ENCODE measurements at places on chromosomes 13 and 19.

DNA sequence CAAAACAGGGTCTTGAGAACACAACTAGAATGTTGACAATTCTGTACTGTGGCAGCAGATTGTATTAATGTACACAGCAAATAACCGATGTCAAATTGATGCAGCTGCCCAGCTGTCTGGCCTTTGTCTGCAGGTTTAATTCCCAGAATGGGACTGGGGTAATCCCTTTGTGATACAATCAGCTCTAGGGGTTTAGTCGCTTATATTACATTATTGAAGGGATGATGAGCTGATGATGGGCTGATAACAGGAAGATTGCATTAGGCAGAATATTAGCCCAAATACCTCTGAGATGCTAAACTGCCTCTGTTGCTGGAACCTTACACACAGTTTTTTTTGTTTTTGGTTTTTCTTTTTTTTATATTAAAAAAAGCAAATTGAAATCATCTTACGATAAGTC is 265.0 kb downstream of the RBM26 start:
- no peak for DNase-seq

DNA sequence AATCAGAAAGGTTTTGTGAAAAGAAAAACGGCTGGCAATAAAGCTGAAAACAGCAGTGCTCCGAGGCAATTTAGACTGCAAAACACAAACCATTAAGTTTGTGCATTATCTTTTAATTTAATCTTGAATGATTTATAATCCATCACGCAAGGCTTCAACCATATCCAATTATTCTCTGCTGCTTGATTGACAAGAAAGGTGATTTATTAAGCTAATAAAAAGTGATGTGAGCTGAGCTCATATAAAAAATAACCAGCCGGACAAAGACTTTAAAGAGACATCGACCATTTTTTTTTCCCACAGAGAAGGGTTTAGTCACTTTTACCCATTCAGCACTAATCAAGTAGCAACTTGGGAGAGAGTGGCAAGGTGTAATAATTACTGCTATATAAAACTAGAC is 33.6 kb downstream of the TSHZ3 start:
- no peak for DNase-seq

DNA sequence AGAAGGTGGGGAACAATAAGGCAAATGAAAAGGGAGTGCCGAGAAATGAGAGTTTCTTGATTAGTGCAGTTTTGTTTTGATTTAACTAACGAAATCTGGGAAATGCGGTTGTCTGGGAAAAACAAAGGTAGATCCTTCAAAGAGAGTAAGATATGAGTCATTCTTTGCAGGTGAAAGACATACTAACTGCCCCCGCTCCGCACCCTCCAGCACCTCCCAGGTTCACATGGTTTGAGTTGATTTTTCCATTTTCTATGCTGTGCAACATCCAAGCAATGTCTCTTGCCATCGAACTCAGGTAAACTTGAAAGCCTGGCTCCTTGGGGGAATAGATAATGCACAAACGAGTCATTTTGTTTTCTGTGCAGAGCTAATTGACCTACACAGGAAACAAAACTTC is 84.1 kb upstream of the KLF12 start:
- DNase-seq: no peak

- DNase-seq: no peak
Measured at GRCh38 chr13:51044023-51044665, 66.9 kb downstream of the C13orf42 start.

DNA sequence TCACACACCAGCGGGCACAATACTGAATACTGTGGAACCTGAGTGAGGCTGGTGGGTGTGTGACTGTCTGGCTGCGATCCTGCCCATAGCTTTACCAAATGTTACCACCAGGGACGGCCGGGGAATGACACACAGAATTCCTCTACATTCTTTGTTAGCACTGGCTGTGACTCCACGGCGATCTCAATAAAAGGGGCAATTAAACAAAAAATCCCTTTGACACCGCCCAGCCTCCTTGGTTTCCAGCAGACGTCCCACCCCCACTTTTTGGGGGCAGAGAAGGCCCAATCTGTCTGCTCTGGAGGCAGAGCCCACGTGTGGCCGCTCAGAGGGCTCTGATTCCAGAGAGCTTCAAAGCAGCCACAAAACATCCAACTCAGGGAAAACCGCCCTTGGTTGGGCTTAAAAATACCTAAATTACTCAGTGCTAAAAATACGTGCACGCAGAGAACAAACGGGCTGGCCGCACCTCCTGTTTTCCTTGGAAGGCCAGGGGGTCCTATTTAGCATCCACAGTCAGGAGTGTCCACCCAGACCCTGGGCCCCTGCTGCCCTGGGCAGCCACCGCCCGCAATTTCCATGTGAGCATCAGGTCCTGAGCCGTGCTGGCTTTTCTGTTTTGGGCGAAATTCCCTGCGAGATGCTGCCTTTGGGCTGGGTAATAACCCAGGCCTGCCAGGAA is 47.8 kb downstream of the GADD45B start:
- DNase-seq: no peak

DNA sequence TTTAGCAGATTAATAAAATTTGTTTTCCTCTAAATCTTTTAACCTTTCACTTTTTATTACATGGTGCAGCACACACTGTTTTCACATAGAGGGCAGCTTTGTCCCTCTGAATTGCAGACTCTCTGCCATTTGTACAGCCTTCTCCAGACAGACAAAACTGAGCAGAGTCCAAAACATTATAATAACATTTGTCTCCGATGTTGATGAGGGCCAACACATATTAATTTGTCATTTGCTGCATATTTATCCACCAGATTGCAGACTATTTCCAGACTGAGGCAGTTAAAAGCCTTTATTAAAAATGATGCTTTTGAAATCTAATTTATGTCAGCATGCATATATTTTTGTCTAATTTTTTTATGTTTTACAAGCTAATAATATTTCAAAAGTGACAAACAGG is 1251.9 kb upstream of the SLC10A2 start:
- DNase-seq: no peak

- no peak for DNase-seq
Measured at GRCh38 chr13:106528718-106529414, 6.6 kb downstream of the EFNB2 start.

DNA sequence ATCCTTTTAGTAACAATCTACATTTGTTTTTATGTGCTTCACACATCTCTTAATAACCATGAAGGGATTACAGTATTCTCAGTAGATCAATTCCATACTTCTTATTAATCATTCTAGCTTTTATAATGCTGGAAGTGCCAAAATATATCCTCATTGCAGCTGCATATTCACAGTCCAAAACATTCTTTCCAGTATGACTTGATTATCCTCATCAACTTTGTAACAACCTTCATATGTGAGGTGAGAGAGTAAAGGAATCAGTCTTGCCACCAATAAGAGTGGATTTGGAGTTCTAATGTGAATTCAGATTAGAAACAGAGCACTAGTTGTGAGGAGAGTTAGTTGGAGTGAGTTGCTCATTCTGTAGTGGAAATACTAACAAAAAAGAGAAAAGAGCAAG is 208.0 kb upstream of the SPRY2 start:
- no peak for DNase-seq

DNA sequence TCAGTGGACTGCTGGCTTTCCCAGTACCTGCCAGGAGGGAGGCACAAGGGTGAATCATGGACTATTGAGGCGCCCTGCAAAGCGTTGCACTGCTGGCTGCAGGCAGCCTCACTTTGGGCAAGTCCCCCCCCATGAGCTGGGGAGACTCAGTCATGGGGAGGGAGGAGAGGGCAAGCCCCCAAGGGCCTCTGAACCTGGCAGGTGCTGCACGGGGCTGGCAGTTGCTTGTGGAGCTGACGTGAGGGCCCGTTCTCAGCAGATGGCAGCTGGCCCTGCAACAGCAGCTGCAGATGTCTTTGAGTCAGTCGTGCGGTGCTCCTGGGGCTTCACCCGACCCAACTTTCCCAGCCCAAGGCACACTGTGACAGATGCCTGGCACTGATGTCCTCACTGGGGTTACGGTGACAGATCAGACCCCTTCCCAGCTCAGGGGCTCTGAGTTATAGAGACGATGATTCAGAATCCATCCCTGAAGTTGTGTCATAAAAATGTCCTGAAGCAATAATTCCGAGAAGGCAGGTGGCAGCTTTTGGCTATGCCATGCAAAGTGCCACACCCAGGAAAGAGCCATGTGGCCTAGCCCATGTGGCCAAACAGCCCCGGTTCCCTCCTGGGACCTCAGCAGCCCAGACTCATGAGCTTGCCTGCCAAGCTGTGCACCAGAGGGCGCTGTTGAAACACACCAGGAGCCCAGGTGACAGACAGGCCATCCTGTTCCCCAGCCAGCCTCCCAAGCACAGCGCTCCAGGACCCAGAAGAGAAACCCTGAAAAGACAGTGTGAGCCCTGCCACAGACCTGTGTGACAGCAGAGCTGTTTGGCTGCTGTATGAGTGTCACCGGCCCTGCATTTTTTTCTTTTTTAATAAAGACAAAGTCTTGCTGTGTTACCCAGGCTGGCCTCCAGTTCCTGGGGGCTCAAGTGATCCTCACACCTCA is 53.6 kb upstream of the LDLR start:
- peak; percentile 96 for DNase-seq

DNA sequence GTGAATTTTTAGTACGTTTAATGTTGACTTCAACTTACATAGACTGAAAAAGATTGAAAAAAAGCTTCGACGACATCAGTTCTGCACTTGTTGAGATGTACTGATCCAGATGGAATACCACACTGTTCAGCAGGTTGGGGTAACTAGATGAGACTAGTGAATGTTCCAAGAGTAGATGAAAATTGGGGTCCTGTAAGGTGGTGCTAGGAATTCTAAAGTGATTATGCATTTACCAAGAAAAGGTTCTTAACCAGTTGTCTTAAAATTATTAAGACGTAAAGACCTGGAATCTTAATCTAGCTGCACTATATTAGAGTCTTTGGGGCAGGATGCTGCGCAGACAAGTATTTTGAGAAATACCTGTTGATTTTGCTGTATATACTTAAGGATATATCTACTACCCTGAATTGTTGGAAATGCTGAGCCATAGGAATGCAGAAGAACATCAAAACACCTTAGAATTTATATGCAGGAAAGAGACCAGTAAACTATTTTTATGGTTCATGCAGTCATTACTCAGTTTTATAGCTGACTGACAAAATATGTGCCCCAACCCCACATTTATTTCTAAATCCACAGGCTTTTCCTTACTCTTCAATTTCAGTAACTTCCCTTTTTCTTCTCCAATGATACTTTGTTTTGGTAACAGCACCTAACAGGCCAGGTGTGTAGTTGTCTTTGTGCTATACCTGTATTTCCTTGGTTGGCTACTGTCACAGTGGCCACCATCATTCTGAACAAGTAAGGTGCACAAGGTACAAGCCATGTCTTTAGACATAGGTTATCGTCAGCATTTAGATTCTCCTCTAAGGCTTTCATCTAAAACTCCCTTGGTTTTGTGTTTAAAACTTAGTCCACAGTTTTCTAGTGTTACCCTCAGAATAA is 8.6 kb downstream of the MIR17HG start:
- no peak for DNase-seq

DNA sequence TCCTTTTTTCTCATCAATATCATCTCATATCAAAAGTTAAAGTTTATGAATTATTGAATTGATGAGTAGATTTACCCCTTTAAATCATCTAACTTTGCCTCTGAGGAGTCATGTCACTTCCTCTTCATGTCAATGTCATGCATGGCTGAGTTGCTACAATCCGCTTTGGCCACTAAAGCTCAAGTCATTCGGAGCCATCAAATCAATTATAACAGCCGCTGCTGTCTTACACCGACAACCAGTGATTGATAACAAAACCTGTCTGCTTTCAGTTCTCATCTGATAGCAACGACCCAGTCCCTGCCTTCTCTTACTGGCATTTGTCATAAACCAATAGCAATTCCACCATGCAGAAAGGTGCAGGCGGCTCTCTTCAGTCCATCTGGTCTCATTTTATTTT is 429.3 kb downstream of the DIAPH3 start:
- DNase-seq: no peak

DNA sequence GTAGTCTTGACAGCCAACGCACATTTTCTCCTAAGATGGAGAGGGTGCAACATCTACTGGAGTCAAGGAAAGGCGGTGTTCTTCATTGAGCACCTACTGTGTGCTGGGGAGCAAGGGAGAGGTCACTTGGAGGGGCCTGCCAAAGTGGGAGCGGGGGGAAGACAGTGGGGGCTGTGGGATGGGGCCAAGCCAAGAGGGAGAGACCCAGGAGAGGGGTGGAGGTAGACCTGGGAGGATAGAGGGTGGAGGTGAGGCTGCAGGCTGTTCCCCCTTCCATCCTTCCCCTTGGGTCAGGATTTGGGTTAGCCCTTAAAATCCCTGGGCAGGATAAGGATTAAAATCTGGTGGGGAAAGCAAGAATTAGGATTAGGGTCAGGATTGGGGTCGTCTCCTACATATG is 1.7 kb upstream of the PLPP2 start:
- no peak for DNase-seq

DNA sequence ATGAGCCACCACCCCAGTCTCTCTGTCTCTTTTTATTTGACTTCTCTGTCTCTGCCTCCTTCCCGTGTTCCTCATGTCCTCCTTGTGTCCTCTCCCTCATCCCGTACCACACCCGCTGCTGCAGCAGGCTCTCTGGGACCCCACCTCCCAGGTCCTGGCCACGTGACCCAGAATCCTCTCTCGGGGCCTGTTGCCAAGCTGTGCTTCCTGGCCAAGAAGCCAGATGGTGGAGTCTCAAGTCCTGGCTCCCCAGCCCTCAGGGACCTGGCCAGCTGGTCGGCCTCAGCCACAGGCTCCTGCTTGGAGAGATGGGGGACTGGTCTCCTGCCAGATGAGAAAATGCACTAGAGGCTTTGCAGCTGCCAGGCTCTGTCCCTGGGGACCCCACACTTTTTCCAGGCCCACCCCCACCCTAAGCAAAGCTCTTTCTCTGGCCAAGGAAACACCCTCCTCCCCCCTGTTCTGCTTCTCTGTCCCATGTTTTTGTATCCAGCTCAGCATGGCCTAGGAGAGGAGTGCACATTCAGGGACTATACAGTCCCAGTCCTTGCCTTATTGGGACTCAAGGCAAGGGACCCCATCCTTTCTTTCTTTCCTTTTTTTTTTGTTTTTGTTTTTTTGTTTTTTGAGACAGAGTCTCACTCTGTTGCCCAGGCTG is 34.3 kb upstream of the SHKBP1 start:
- DNase-seq: no peak

DNA sequence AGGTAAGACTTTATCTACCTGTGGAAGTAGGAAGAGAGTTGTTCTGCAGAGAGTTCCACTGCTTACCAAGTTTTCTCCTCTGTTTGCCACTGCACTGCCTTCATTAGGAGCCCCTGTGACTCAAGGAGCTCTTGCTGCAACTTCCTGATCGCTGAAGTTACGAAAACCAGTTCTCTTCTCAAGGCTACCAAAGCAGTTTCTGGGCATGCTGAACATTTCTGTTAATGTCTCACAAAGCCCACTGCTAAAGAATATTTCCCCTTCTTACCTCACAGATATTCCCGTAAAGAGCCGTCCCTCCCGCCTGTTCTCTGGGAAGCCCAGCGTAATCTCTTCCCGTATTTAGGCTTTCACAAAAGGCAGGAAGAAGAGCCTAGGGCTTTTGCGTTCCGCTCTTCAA is 82.6 kb upstream of the OXGR1 start:
- DNase-seq: no peak

- DNase-seq: peak; percentile 80
Measured at GRCh38 chr19:16368385-16369305, 44.0 kb downstream of the KLF2 start.

GRCh38 chr19:50890422-50891252 is 17.4 kb downstream of the KLK2 start:
- DNase-seq: no peak
